ENCODE measurements at places on chromosomes 6 and 20.

DNA sequence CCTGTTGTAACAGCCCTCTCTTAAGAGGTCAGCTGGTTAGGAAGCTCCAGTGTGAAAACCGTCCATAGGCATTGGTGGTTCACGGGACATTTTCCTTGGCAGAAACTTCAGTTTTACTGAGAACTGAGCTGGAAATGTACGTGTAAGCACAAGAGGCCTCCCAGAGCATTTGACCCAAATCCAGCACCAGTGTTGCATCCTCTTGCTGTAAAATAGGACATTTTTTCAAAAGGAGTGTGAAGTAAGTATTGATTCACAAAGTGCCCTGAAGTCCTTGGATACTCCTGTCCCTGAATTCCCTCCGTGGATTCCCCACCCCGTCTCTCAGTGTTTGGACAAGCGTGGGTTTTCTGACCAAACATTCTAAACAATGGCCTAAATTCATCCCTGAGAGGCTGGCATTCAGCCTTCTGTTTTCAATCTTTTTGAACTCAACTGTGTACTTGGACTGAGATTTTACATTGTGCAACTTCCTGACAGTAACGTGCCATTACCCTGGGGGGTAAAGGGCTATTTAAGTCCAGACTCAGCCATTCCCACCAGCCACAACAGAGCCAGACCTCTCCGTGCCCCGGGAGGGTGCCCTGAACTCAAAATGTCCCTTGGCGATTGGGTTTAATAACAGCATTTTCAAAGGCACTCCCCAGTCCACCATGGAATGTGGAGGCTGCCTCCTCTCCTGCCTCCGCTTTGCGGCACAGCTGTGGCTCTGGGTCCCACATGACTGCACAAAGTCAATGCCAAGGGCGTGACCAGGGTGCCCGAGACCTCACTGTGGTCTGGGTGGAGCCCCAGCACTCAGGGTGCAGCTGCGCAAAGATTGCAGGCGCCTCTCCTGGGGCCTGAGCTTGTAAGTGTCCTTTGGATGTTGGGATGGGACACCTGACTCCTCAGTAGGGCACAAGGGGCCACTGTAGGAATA lies 92.7 kb upstream of the AFDN start:
- no peak for DNase-seq

DNA sequence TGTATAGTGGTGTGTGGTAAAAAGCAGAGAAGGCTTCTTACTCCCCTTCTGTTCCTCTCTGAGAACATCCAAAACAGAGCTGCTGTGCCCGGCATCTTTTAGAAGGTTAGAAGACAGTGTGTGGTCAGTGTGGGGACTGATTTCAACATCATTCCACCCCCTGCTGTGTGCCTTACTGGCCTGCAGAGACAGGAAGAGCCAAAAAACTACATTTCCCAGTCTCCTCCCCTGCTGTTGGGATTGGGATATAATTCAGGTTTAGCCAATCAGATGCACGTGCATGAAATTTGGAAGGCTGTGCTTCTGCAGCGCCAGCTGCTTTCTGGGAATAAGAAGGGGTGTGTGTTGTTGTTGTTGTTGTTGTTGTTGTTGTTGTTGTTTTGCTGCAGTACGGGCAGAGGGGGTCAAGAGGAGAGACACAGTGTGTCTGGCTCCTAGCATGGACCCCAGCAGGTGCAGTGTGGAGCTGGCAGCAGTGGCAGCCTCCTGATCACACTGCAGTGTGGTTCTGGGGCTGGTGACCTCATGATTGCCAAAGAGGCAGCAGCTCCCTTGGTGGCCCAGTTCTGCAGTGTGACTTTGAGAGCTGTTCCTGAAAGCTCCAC lies 74.7 kb downstream of the MRPL14 start:
- DNase-seq, result no peak

DNA sequence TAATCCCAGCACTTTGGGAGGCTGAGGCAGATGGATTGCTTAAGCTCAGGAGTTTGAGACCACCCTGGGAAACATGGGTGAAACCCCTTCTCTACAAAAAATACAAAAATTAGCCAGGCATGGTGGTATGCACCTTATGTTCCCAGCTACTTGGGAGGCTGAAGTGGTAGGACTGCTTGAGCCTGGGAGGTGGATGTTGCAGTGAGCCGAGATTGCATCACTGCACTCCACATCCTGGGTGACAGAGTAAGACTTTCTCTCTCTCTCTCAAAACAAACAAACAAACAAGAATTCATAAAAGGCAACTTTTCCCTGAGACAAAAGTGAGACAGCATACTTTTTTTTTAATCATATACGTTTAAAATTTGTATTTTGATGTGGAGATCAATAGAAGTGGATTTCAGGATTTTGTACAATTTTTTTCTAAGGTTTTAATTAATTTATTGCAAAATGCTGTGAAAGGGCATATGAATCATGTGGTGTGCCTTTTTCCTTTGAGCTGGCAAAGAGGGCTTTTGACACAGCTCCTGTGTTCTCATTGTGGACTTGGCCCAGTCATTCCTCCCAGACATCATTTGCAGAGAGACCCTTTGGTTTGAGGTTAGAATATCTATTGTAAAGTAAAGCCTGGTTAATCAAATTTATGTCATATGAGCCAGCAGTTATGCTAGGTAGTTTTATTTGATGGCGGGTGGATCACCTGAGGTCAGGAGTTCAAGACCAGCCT lies 77.1 kb downstream of the TULP4 start:
- DNase-seq, result no peak

DNA sequence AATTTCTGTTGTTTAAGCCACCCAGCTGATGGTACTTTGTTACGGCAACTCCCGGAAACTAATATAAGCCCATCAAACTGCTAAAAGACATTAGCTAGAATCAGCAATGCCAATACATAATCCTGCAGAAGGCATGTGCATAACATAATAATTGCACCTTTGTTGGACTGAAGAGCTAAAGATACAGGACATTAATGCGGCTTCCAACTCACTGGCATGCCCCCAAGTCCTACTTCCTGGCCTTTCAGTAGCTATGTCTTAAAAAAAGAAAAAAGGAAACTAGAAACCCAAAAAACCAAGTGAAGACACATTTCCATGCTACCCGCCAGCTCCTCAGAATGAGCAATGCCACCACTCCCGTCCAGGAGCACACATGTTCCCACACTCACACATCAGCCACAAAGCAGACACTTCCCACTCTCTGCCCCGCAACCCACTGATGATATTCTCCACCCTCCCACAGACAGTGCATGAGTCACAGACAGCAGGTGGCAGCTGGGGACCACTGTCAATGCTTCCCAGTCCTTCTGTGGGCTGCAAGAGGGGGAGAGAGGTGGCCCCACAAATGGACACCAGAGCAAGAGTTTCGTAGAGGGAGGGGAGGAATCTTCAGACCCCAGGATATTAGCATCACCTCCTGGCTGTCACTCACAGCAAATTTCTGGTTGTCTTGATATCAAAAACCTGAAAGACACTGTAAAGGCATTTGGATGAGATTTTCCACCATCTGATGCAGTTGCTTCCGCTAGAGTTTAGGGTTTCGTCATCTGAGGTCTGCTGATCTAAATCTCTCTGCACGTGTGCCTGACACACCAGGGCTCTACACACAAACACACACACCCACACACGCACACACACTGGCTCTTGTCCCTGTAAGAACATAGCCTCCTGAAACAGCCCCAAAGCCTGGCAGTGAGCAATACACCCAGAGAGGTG lies 32.8 kb downstream of the GFOD1 start:
- DNase-seq, result peak; percentile 72

- DNase-seq, result no peak
Measured at GRCh38 chr20:60583741-60584140, 625.5 kb downstream of the CDH26 start.
